ENCODE measurements at places on chromosomes 3 and 15.

- DNase-seq, result no peak
Measured at GRCh38 chr3:43014956-43015355, 35.8 kb downstream of the GASK1A start.

DNA sequence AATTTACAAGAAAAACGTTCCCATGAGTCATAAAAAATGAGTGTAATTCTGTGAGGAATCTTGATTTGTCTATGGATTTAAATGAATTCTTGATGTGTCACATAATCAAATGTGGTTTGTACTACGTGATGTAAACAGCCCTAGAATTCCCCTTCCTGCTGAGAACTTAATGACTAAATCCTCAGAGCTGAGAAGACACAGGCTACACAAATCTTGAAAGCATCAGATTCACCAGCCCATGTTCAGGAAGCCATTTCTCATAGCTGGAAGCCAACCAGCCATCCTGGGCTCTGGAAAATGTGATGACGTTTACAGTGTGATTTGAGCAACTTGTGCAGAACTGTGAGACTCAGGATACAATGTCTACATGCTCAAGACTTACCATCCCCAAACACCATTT lies 193.7 kb upstream of the MME start:
- no peak for DNase-seq

DNA sequence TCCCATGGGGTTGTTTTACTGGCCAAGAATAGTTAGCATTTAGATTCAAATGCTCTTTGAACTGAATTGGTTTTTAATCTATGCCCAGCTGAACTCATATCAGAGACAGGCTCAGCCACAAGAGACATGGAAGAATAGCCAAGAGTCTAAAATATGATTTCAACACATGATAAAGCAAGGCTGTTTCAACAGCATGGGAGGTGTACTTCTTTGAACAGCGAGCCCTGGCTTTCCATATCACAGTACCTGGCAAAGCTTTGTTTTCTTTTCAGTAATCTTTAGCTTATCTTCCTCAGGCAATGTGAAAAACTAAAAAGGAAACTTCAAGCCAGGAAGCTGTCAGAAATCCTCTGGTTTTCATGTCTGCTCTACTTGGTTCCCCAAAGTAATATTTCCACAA lies 413.6 kb upstream of the ADAMTS9 start:
- DNase-seq, result no peak

- no peak for DNase-seq
Measured at GRCh38 chr3:146161663-146162002, 649 bp upstream of the PLOD2 start.

- no peak for DNase-seq
Measured at GRCh38 chr3:72454441-72454840, 393.8 kb downstream of the SHQ1 start.

GRCh38 chr3:187019542-187020072 lies 89.3 kb downstream of the ST6GAL1 start:
- no peak for DNase-seq

GRCh38 chr3:191329654-191330529 lies at the start of gene UTS2B:
Gene UTS2B, minus strand, starts transcription at chr3:191330526. Its CDS starts 48,337 bp downstream, at chr3:191282189.
- DNase-seq, result no peak

GRCh38 chr3:194488055-194488742 lies 1.4 kb upstream of the ATP13A3 start:
- DNase-seq, result no peak

DNA sequence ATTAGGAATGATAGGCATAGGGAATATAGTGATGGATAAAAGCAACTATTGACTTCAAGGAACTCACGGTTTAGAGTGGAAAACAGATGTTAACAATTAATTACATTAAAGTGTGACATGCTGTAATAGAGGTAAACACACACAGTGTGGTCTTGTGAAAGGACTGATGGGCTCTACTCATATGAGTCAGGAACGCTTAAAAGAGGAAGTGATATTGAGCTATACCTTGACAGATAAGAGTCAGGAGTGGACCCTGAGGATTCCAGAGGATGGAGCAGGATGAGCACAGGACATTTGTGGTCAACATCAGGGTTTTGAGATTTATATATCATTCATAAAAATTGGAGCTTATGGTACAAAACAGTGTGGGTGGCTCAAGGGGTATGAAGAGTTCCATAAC lies 11.0 kb downstream of the EXOG start:
- DNase-seq, result no peak
